ENCODE measurements at places on chromosomes 2 and 18.

- DNase-seq: no peak
Observed at GRCh38 chr2:127811397-127812321, 688 bp upstream of the WDR33 start.

GRCh38 chr2:59690849-59691248, 862.6 kb downstream of the BCL11A start:
- no peak for DNase-seq

GRCh38 chr2:85468704-85469349, 50.3 kb downstream of the SH2D6 start:
- DNase-seq: peak; percentile 48

- no peak for DNase-seq
Observed at GRCh38 chr18:13536578-13536977, 189.8 kb downstream of the FAM210A start.

GRCh38 chr2:133848111-133848649, 279.9 kb upstream of the NCKAP5 start:
- DNase-seq: no peak

GRCh38 chr18:26919201-26919600, 53.7 kb upstream of the AQP4 start:
- no peak for DNase-seq

GRCh38 chr2:61928826-61929461, 23.5 kb downstream of the COMMD1 start:
- DNase-seq: peak; percentile 49

GRCh38 chr18:79612291-79613108, 67.1 kb upstream of the CTDP1 start:
- DNase-seq: no peak

Measured in fibroblast of skin of abdomen (primary cell).